ENCODE measurements at places on chromosomes 5 and 9.

DNA sequence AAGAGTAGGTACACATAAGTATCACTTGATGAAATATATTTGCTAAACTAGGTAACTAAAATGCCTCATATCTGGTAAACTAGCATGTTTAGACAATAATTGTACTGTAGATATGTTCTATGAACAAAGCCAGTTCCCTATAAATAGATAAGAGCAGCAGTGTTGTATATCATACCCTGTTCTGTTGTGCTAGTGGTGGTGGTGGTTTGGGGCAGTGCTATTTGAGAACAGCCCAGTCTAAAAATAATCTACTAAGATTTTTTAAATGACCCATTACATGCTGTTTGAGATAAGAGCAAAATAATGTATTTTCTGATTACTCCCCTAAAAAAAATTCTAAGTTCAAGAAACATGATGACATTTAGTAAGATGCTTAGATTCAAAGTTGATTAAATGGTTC, 829.2 kb upstream of the DMAC1 start:
- no peak for DNase-seq

DNA sequence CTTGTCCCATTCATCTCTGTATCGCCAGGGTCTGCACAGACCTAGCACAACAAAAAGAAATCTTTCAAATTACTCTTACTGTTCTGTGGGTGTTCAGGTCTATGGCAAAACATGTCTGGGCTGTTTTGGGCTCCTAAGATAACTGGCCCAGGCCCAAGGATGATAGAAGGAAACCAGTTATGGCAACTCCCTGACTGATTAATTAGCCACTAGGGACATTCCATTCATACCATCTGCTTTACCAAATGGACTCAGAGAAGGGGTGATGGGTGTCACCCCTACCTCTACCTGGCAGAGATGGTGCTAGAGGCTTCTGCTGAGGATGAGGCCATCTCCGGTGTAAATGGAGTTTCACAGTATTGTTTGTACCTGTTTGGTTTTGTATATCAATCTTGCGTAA, 1.9 kb downstream of the SLC31A2 start:
- DNase-seq, result no peak

- no peak for DNase-seq
Measured at GRCh38 chr5:113106821-113107220, 130.2 kb downstream of the DCP2 start.

DNA sequence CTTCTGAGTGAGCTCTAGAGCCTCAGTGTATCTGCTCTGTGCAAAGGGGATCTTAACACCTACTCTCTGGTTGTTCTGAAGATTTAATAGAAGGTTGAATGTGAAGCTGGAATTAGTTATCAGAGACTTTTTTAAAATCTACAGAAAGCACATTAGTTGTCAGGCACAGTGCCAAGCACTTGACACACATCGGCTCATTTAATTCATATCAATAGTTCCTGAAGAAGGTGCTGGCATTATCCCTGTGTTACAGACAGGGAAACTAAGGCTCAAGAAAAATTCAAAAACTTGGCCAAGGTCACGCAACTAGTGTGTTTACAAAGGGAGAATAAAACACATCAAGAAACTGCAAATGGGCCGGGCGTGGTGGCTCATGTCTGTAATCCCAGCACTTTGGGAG, 80.2 kb downstream of the FGF18 start:
- no peak for DNase-seq

GRCh38 chr5:93603793-93604643, 21.0 kb downstream of the NR2F1 start:
- no peak for DNase-seq

GRCh38 chr5:141558150-141558549, 60.6 kb downstream of the DIAPH1 start:
- DNase-seq, result no peak

GRCh38 chr5:173477345-173478040, 139.0 kb downstream of the BOD1 start:
- DNase-seq, result no peak

- no peak for DNase-seq
Measured at GRCh38 chr5:81226286-81226685, 6.8 kb upstream of the CKMT2 start.

Data from stimulated activated CD4-positive, alpha-beta T cell treated with anti-CD3 and anti-CD28 coated beads, Interleukin-15, amount 100 ng/mL, for 1 hour (primary cell).